Central memory CD8-positive, alpha-beta T cell (primary cell): ENCODE measurements at places on chromosomes 1 and 21.

DNA sequence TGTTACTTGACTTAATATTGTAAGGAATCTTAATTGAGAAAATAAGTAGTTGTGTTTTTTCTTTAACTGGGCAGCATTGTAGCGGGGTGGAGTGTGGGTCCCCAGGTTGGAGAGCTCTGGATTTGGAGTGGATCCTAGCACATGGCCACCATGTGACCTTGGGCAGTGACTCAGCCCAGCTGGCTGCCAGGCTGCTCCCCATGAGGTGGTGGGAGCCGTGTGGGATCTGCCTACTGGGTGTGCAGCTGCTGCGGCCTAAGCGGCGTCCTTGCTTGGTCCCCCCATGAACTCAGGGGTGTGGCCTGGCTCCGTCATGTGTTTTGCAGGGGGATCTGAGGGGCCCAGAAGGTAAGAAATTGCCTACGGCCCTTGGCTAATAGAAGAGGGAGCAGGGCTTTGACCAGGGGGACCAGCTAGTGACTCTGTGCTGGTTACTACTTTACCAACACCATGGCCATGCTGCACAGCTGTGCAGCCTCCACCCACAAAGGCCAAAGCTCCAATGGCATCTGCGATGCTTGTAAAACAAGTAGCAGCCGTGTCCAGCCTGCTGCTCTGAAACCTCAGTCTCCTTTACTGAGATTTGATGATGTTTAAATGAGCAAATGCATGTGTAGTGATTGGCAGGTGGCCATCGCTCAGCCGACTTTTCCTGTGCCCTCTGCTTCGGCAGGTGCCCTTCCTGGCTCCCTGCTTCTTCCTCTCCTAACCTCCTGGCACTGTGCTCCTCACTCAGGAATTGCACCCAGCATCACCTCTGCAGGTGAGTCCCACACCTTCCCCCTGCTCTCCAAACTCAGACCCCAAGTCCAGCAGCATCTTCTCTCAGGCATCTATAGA is 68.3 kb downstream of the ADARB1 start:
- DNase-seq: no peak

GRCh38 chr1:151254217-151255213 is at the start of gene PSMD4:
PSMD4 (plus strand) TSS chr1:151254734; CDS start chr1:151254783, 49 bp downstream.
- peak; percentile 92 for DNase-seq

- DNase-seq: no peak
These were observed 535 bp upstream of the DISC1 start for GRCh38 chr1:231625975-231626534.

DNA sequence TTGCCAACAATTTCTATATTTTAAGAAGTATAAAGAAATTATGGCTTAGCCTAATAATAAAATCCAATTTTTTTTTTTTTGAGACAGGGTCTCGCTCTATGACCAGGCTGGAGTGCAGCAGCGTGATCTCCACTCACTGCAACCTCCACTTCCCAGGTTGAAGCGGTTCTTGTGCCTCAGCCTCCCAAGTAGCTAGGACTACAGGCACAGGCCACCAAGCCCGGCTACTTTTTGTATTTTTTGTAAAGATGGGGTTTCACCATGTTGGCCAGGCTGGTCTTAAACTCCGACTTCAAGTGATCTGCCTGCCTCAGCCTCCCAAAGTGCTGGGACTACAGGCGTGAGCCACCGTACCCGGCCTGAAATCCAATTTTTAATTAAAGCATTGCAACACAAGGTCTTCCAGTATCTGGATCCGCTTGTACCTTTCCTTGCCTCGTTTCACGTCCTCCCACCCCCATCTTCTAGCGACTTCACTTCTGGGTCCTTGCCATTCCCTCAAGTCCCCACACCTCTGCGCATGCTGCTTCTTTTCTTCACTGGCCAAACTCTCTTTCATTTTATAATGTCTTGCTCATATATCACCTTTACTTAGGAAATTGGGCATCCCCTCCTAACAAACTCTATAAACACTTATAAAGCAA is 2.3 kb downstream of the FUBP1 start:
- no peak for DNase-seq

DNA sequence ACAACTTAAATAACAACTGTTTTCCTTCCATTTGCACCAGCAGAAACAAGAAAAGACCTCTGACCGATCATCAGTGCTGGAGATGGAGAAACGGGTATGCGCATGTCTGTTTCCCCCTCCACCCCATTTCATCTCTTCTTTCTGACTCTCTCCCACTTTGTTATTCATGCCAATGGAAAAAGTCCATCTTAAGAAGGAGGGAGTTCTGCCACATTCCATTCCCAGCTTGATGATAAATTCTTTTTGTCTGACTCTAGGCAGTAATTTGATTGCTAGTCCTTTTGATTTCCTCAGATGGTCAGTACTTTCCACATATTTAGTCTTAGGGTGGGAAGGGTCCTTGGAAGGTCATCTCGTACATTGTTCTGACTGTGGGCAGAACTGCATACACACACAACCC is 142.5 kb downstream of the SYT2 start:
- DNase-seq: no peak

GRCh38 chr1:183477986-183478781 is 5.9 kb downstream of the SMG7 start:
- DNase-seq: no peak

GRCh38 chr1:176850871-176851270 is 313.6 kb downstream of the ASTN1 start:
- no peak for DNase-seq

- DNase-seq: no peak
These were observed 27.6 kb downstream of the TP73 start for GRCh38 chr1:3679799-3680453.

DNA sequence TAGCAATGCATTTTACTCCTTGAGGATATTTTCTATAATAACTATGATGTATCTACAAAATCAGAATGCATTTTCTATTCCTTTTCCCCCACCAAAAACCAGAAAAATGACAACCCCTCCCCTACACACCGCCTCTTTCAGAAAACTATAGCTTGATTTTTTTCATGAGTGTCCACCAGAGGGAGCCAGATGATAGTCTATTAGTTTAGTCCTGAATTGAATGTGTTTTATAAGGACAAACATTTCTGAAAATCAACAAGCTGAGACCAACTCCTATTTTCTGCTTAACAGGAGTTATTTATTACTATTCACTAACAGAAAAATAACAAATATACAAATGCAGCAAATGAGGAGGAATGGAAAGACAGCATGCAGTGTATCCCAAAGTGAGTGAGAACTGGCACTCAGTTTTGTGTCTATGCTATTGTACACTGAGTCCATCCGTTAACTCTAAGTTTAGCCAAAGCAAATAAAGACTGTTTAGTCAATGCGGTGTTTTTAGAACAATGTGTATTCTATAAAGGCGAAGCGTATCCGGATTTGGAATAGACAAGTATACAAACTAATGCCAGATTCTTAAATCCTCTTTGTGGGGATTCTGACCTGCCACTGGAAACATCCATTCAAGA is 182.6 kb downstream of the VAV3 start:
- DNase-seq: peak; percentile 44

GRCh38 chr1:1973716-1974642 is 29.6 kb downstream of the CFAP74 start:
- DNase-seq: no peak

DNA sequence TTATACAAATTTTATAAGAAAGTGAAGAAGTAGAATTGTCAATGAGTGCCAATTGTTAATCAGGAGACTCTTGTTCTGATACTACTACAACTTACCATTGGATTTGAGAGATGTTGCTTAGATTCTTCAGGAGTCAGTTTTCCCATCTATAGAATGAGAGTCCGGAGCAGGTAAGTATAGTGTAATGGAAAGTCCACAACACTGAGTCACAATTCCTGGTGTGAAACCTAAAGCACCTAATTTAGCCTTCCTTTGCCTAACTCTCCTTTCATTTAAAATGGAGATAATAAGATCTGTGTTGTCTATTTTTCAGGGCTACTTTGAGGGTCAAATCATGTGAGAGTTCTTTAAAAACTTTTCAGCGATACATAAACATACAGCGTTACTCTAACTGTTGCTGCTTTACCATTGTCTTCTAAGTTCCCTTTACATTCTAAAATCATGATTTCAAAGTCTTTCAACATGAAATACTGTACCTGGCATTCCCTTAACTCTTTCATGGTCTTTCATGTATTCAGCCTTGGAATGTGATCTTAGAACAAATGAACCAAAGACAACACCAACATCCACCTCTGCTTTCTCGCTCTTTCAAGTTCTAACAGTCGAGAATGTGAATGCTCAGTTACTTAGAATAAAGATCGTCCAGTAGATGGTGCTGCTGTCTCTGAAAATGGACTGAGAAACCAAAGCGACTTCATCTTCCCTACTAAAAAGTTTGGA is 90.9 kb downstream of the SLC30A10 start:
- no peak for DNase-seq

DNA sequence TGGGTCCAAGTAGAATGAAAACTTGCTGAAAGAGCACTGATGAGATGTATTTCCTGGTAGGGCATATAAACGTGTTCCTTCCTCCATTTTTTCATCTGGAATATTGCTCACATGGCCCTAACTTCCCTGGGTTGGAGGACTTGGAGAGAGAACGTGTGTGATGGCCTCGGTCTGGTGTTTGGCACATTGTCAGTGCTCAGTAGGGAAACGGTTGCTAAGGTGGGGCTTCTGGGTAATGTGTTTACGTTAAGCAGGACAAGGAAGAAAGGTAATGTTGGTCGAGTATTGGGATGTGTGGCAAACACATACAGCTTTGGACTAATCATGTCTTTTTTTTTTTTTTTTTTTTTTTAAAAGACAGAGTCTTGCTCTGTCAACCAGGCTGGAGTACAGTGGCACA is 6.2 kb downstream of the TTF2 start:
- DNase-seq: no peak

DNA sequence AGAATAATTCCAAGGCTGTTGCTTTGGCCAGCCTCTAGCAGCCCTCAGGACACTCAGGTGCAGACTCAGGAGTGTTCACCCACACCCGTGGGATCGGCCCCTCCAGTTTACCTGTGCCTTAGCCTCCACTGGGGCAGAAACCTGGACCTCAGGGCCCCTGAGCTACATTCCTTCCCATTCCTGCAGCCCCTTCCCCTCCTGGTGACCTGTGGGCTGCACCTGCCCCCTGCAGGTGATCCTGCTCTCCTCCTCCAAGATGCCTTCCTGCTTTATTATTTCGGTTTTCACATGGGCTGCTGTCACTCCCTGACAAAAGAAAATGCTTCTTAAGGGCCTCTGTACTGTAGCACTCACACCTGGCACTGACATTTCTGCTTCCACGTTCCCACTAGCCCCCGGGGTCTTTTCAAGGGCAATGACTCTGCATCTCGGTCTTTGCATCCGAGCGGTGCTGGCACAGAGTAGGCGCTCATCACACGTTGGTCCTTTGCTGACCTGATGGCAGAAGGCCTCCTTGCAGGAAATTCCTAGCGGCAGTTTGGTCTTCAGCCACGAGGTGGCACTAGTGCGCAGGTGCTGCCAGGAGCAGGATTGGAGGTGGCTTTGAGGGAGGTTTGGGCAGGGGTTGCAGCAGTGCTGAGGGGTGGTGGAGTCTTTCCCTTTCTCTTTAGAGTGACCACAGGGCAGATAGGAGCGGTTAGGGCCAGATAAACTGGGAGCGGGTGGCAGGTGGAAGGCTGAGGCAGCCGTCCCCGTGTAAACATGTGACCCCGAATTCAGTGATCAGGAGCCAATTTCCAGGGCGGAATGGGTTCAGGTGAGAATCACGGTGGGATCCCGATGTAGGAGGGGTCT is 25.3 kb upstream of the ETV3 start:
- DNase-seq: peak; percentile 71

DNA sequence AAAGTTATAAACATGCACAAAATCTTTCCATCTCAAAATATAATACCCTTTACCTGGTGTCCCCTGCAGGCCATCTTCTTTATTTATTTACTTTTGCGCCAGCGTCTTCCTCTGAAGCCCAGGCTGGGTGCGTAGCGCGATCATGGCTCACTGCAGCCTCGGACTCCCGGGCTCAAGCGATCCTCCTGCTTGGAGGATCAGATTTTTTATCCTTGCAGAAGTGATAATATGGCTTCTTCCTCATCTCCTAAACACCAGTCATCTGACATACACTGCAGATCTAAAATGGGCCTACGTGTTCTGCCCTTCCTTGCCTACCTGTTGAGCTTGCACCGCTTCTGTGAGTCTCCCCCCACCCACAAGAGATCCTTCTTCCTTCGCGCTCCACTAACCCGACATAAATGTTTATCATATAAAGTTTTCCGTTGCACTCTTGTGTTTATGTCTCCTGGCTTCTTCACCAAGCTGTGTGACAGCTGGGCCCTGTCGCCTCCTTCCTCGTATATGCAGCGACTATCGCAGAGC is 506 bp upstream of the SRP9 start:
- DNase-seq: no peak

DNA sequence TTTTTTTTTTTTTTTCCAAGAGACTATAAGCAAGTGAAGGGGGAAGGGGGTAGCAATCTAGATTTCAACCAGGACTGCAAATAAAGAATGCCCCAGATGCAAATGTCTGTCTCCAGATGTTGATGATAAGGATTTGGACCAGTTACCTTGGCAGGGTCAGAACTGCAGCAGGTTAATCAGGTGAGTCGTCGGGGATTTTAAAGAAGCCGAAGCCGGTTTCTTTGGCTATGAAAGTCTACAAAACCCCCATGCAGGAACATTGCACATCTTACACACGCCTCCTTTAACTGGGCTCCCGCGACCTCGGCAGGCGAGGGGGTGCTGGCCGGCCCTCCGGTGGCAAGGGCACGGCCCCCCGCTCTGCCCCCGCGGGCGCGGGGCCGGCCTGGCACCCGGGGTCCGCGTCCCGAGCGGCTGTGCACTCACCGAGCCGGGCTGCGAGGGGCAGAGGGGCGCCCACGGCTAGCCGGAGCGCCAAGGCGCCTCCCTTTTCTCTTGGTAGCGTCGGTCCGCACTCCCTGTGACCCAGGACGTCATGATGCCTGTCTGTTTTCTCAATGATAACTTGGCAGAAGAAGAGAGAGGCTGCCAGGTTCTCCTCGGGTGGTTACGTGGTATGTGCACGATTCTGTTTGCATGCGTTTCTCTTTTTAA is 366.3 kb upstream of the ESRRG start:
- DNase-seq: no peak

DNA sequence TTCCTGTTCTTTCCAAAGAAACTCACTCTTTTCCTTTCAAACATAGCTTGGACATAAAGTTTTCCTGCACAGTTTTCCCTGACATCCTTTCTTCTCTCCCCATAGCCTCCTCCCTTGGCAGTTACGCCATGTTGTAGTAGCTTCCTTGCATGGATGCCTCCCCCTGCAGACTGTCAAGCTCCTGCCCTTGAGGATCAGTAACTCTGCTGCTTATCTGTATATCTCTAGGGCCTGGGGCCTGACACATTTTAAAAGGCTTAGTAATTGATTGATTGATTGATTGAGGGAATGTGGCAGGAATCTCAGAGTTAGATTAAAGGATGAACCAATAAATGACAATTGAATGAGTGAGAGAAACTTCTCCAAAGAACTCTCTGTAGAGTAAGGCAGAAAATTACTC is 143.7 kb downstream of the NEK7 start:
- DNase-seq: no peak

DNA sequence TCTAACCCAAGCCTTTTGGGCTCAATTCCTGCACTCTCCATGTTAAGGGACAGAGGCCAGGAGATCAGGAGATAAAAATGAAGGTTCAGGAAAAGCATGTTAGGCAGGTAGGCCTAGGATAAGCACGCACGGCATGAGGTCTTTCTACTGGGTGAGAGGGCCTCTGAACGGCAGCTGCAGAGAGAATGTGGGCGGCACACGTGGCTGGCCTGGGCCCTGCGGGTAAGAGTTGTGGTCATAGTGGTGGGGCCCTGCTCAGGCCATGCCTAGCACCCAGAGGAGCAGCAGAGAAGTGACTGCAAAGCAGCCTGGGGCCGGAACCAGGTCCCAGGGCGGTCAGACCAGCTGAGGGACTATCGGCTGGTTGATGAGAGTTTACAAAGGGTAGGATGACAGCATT is 7.5 kb upstream of the FOXO6 start:
- DNase-seq: no peak

- DNase-seq: no peak
These were observed 43.2 kb upstream of the FMO2 start for GRCh38 chr1:171141688-171142415.

- DNase-seq: no peak
These were observed 82.5 kb downstream of the TNNI3K start for GRCh38 chr1:74317663-74318062.
